ENCODE measurements at places on chromosomes 4 and X.

DNA sequence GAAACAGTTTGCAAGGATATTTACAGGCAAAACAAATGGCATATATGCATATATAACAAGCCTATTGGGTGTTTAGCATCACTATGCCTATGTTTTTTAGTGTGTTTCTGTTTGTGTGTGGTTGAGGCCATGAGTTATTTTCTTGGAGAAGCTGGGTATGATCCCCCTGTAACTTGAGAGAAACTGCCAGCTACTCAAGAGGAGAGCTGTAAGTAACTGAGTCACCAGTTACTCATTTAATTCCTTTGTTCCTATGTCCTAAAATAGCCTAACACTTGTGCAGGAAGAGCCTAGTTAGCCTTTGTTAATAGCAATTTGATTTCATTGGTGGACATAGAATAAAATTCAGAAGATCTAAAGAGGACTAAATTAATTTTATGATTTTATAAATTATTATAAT lies 79.1 kb downstream of the PWWP3B start:
- no peak for DNase-seq

DNA sequence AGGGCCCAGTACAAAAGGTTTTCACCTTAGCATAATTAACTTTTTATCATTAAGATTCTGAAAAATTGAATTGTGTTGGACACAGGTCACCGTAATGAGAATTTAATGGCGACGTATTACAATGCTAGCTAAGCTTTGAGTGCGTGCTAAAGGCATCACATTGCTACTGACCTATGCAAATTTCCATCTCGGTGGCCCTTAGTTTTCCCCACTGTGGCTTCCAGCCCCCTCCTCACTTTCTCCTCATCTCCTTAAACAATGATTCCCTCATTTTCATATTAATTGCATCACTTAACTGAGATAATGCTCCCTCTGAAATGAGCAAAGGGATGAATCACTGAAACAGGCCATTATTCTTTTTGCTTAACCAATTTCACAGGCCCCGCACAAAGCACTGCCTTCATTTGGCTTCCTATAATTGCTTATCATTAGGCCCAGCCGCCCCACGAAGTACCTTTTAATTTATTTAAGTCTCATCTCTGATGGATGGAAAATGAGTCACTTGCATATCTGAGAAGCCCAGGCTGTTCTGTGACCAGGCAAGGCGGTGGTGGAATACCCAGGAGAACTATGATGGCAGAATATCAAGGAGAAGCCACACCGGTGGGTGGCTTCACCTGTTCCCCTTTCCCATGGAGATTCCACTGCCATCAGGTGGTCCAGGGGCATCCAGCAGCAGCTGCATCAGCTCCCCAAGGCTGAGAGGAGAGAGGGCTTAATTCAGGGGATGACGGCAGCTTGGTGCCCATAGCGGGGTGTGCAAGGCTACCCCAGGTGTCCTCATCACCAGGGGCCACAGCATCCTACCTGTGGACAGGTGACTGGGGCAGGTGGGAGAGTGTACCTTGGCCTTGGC lies 223.8 kb upstream of the BOD1L1 start:
- DNase-seq, result no peak

- no peak for DNase-seq
Measured at GRCh38 chr4:157700898-157701694, 471.7 kb downstream of the GASK1B start.

GRCh38 chrX:150051096-150051495 lies 112.8 kb upstream of the EOLA2 start:
- no peak for DNase-seq

DNA sequence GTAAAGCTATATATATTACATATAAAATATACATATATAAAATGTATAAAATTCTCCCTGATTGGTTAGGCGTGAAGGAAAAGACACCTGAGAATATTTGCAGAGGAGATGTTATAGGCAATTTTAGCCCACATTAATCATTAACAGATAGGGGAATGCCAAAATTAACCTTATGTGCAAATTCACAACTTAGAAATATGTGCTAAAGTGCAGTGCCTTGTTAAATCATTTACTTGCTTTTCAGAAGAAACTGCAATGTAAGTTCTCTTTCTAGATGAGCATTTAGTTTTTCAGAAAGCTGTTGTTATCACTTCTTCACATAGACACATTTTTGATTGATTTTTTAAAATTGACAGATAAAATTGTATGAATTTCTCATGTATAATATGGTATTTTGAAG lies 5.6 kb downstream of the TASL start:
- DNase-seq, result no peak

GRCh38 chrX:74389016-74389722 lies 32.1 kb upstream of the SLC16A2 start:
- no peak for DNase-seq

- DNase-seq, result no peak
Measured at GRCh38 chr4:912548-913279, 19.4 kb downstream of the GAK start.

GRCh38 chrX:111264385-111264784 lies 5.9 kb downstream of the CAPN6 start:
- no peak for DNase-seq

GRCh38 chr4:54063737-54064316 lies 578 bp downstream of the CHIC2 start:
- peak; percentile 35 for DNase-seq

DNA sequence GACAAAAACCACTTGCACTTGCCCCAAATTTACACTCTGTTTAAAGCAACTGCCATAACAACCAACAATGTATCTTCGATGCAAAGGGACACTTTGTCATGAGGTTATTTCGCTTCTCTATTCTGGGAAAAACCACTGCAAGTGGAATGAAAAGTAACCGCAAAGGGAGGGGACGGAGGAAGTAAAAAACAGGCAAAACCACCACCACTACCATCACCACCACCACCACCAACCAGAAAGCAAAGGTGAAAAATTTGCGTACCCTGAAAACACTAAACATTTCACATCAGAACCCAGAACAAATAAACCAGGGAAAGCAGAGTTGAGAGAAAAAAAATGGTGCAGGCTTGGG lies 1.2 kb upstream of the N4BP2 start:
- no peak for DNase-seq

DNA sequence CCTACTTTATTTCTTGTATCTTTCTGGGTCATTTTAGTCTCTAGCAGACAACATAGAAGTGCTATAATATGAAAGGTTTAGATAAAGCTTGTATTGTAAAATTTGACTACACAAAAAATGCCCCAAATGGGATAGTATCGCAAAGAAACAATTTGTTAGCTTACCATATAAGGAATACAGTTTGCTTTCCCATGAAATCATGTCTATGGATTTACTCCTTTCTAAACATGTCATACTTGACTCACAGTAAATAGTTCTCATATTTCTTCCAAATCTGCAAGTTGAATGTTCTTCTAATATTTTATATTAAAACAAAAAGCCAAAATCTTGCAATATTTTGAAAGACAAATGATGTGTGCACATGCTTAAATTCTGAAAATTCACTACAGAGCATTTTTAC lies 103.9 kb downstream of the PPA2 start:
- no peak for DNase-seq

- peak; percentile 33 for DNase-seq
Measured at GRCh38 chrX:151713849-151714248, 2.0 kb upstream of the FATE1 start.

- no peak for DNase-seq
Measured at GRCh38 chr4:118367361-118367760, 14.6 kb upstream of the PRSS12 start.

GRCh38 chrX:18674417-18674787 lies 2.5 kb upstream of the RS1 start:
- no peak for DNase-seq

DNA sequence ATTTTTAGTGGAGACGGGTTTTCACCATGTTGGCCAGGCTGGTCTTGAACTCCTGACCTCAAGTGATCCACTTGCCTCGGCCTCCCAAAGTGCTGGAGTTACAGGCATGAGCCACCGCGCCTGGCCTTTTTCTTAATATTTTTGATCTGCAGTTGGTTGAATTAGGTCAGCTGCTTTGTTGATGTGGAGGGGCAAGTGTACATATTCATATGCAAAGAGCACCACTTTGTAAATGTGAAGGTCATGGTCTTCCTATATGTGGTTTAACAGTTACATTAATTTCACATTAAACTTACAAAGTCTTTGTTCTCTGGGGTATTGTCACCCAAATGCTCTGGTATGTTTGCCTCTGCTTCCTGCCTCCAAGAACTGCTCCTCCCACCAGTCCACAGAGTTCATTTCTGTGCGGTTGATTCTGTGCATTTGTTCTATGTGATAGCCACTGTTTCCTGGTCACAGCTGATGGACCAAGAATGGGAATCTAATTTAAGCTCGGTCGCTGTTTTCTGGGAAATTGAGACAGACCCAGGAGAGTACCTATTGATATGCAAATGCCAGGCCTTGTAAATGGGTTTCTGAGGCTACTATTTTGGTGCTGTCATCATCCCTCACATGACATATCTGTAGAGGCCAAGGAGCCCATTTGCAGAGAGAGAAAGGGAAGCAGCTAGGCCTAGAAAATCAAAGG lies 26.9 kb upstream of the HPSE start:
- DNase-seq, result no peak

DNA sequence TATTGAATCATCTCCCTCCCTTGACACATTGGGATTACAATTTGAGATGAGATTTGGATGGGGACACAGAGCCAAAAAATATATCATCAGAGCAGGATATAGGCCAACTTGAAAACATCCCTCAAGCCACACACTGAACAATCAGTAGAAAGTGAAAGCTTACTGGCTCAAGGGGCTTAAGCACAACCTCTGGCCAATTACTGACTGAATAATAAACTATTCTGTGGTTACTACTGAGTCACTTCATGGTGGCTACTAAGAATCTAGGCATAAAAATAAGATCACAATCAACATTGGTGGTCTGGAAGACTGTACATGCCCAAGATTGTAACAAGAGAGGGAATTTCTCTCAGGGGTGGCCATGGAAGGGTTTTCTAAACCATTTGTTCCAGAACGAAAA lies 27.4 kb upstream of the GPR174 start:
- peak; percentile 68 for DNase-seq

- peak; percentile 69 for DNase-seq
Measured at GRCh38 chr4:123397144-123398065, 810 bp downstream of the SPRY1 start.

DNA sequence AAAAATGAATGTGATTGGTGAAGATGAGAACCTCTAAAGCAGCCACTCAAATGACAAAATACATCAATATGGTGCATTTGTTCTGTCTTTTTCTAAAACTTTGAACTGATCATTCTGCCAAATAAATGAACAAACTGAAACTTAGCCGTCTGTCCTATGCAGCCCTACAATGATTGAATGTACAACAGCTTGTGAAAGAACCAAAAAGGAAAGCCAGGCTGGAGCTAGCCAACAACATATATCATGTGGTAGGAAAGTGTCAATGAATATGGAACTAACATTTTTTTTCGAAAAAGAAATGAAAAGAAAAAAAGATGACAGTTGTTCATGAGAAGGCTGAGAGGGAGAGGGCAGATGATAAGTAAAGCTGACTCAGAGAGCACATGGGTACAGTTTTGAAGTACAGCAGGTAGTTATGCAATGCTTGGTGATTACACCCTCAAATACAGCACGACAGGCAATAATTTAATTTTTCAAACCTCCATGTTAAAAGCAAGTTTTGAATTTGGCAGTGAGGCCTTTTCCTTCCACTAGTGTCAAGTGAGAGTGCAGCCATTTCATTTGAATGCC lies 21.2 kb upstream of the SLC7A11 start:
- no peak for DNase-seq

DNA sequence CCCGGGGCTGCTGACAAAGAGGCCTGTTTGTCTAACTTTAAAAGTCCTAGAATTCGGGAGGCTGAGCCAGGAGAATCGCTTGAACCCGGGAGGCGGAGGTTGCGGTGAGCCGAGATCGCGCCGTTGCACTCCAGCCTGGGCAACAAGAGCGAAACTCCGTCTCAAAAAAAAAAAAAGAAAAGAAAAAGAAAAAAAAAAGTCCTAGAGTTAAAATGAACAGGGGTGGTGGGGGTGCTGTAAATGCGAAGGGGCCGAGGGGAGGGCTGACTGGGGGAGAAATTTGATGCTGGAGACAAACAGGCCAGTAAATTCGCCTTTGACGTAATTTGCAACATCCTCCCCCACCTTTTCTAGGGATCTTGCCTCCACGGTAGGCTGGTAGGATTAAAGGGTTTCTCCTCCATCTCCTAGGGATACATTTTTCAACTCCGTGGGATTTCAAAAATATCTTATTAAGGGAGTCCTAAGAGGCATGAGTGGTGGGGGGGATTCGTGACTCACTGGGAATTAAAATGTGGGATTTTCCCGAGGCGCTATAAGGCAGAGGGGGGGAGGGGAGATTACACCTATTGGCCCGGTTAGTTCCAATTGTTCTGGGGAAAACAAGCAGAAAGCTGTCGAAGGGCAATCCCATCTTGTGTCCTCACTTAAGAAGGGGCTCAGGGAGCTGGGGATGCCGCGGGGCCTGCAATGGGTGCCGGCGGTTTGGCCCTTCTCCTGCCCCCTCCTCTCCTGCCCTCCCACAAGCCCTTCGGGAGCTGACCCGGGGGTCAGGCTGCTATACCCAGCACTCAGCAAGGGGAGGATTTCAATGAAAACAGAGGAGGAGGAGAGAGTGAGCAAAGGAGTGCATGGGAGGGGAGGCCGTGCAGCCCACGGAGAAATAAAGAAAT lies 3.0 kb upstream of the BCOR start:
- peak; percentile 30 for DNase-seq

DNA sequence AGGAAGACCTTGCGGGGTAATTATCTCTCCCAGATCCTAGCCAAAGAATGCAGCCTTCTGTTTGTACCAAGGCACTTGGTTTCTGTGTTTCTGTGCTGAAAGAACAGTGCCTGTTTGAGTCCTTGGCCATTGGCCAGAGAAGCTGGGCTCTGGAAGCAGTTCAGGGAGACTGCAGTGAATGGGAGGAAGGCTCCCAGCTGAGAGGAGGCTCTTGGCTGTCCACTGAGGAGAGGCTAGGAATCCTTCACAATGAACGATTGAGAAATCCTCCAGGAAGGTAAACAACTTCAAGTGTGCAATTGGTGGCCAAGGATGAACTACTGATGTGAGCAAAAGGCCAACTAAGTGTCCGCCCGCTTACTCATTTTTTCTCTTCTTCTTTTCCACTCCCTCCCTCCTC lies 61.3 kb downstream of the HS3ST1 start:
- no peak for DNase-seq

DNA sequence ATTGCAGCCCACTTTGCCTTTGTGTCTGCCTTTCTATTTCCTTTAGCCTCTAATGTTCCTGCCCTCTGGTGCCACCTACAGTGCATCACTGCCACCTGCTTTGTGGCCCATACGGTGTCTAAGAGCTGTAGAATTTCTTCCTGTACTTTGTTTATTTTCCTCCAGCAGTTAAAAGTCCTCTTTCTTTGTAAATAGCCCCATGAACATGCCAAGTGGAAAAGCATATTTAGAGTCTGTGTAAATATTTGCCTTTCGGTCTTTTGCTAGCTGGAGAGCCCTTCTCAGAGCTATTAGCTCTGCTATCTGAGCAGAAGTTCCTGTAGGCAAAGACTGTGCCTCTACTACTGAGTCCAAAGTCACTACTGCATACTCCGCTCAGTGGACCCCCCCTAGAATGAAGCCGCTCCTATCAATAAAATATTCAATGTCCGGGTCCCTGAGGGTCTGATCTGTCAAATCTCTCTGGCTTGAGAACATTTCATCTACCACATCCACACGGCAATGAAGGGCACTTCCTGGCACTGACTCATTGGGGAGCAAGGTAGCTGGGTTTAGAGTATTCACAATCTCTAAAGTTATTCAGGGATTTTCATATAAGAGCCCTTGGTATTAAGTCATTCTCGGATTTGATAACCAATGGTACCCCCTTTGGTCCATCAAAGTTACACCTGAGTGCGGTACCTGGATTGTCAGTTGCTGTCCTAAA lies 36.3 kb downstream of the SULT1E1 start:
- DNase-seq, result peak; percentile 43
